ENCODE measurements at places on chromosomes 7 and 10.

- H3K36me3 ChIP-seq = no peaks in the 10 kb centered on the region
- H3K4me3 ChIP-seq = no peak overlapping the region
- no peak for DNase-seq
- no peaks in the 10 kb centered on the region for H3K4me1 ChIP-seq
- H3K27ac ChIP-seq = no peak overlapping the region
- no peaks in the 10 kb centered on the region for H3K27me3 ChIP-seq
Observed at GRCh38 chr7:31101544-31101943, 49.4 kb downstream of the ADCYAP1R1 start.

DNA sequence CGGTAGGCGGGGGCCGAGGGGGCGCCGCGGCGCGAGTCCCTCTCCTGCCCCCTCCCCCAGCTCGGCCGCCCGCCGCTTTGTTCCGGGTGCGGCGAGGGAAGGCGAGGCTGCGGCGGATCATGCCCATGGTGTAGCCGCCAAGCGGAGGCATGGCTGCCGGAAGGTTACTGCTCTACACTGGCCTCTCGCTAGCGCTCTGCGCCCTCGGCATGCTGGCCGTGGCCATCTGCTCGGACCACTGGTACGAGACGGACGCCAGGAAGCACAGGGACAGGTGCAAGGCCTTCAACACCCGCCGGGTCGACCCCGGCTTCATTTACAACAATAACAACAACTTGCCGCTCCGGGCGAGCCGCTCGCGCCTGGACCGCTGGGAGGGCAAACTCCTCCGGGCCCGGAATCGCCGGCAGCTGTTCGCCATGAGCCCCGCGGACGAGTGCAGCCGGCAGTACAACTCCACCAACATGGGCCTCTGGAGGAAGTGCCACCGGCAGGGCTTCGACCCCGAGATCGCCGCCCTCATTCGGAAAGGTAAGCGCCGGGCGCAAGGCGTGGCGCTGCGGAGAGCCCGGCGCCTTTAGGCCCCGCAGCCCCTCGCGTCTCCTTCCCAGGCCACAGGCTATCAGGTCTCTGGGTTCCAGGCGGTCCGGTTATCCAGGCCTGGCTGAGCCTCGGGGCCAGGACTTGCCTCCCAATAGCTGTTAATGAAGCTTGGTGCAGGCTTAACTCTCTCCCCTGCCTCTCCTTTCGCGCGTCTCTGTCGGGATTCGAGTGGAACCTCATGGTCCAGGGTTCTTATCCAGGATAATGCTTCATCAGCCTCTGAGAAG lies 513 bp downstream of the TMEM178B start:
- peaks cover 16% of the 10 kb centered on the region for H3K27me3 ChIP-seq
- peak overlapping the region; percentile 5 for H3K4me3 ChIP-seq
- DNase-seq = no peak
- H3K27ac ChIP-seq = no peak overlapping the region

- no peaks in the 10 kb centered on the region for H3K27me3 ChIP-seq
- H3K27ac ChIP-seq = no peak overlapping the region
- no peak overlapping the region for H3K4me3 ChIP-seq
- no peaks in the 10 kb centered on the region for H3K4me1 ChIP-seq
- peaks cover 10% of the 10 kb centered on the region for H3K36me3 ChIP-seq
- no peak for DNase-seq
Observed at GRCh38 chr10:24618401-24618800, 105.3 kb downstream of the ARHGAP21 start.

GRCh38 chr10:821322-821721 lies 110.2 kb downstream of the LARP4B start:
- H3K4me1 ChIP-seq = peaks cover 24% of the 10 kb centered on the region
- peaks cover 79% of the 10 kb centered on the region for H3K36me3 ChIP-seq
- no peak for DNase-seq
- no peak overlapping the region for H3K27ac ChIP-seq

- H3K4me1 ChIP-seq = no peaks in the 10 kb centered on the region
- H3K36me3 ChIP-seq = no peaks in the 10 kb centered on the region
- H3K27ac ChIP-seq = no peak overlapping the region
- no peaks in the 10 kb centered on the region for H3K27me3 ChIP-seq
Observed at GRCh38 chr7:15662451-15662850, 24.0 kb downstream of the MEOX2 start.

GRCh38 chr7:31066516-31067130 lies 14.5 kb downstream of the ADCYAP1R1 start:
- H3K27me3 ChIP-seq = no peaks in the 10 kb centered on the region
- no peak for DNase-seq
- H3K36me3 ChIP-seq = no peaks in the 10 kb centered on the region
- no peak overlapping the region for H3K27ac ChIP-seq
- no peaks in the 10 kb centered on the region for H3K4me1 ChIP-seq
- H3K4me3 ChIP-seq = no peak overlapping the region

DNA sequence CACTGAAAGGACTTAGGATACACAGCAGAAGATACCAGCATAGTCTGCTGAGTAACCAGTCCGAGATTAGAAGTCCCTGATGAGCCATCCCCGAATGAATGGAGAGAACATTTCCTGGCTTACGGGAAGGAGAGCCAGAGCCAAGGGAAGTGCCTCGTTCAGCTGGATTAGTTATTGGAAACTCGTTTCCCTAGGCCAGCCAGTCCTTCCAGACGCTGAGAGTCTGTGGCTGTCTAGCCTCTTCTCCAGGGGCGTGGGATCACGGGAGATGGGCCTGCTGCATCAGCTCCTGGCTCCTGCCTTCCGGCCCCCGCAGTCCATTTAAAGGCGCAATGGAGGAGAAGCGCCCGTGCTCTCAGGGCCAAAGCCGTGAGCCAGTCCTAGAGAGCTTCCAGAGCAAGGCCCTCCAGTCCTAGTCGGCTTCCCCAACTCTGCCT lies 712.8 kb downstream of the PARD3 start:
- no peaks in the 10 kb centered on the region for H3K36me3 ChIP-seq
- no peaks in the 10 kb centered on the region for H3K27me3 ChIP-seq
- no peak for DNase-seq
- no peaks in the 10 kb centered on the region for H3K4me1 ChIP-seq

DNA sequence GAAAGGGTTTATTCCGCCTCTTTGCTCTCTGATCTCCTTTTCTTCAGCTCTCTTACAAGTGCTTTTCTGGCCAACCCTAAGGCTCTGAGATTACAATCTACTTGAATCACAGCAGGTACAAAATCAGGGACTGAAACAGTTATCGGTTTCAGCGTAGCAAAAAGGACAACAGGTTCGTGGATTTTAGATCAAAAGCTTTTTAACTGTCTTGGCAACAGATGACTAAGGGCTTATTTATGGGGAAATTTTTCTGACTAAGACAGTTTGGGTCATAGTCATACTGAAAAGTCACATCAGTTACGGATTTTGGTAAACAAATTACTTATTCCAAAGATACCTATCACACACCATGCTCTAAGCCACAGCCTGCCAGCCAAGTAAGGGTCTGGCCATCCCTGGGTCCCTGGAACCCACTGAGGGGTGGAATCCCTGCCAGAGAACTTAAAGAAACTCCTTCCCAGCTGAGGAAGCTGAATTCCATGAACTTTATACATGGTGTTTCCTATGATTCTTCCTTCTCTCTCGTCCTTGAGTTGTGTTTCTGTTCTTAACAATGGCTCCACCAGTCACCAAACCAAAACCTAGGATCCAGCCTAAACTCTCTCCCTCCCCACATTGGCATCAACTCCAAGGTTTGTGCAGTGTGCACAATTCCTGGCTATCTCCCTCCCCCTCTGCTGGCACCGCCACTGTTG lies 169.3 kb downstream of the FAM107B start:
- DNase-seq = no peak
- peaks cover 30% of the 10 kb centered on the region for H3K4me1 ChIP-seq
- peak overlapping the region; percentile 85 for H3K27ac ChIP-seq
- no peaks in the 10 kb centered on the region for H3K36me3 ChIP-seq

GRCh38 chr7:130008941-130009847 lies 42.0 kb downstream of the ZC3HC1 start:
- no peaks in the 10 kb centered on the region for H3K27me3 ChIP-seq
- peak overlapping the region; percentile 74 for H3K27ac ChIP-seq
- DNase-seq = peak; percentile 86
- H3K4me1 ChIP-seq = no peaks in the 10 kb centered on the region

- H3K4me3 ChIP-seq = no peak overlapping the region
- H3K36me3 ChIP-seq = no peaks in the 10 kb centered on the region
- H3K4me1 ChIP-seq = peaks cover 35% of the 10 kb centered on the region
- no peaks in the 10 kb centered on the region for H3K27me3 ChIP-seq
Observed at GRCh38 chr7:140314573-140315480, 83.5 kb downstream of the SLC37A3 start.

DNA sequence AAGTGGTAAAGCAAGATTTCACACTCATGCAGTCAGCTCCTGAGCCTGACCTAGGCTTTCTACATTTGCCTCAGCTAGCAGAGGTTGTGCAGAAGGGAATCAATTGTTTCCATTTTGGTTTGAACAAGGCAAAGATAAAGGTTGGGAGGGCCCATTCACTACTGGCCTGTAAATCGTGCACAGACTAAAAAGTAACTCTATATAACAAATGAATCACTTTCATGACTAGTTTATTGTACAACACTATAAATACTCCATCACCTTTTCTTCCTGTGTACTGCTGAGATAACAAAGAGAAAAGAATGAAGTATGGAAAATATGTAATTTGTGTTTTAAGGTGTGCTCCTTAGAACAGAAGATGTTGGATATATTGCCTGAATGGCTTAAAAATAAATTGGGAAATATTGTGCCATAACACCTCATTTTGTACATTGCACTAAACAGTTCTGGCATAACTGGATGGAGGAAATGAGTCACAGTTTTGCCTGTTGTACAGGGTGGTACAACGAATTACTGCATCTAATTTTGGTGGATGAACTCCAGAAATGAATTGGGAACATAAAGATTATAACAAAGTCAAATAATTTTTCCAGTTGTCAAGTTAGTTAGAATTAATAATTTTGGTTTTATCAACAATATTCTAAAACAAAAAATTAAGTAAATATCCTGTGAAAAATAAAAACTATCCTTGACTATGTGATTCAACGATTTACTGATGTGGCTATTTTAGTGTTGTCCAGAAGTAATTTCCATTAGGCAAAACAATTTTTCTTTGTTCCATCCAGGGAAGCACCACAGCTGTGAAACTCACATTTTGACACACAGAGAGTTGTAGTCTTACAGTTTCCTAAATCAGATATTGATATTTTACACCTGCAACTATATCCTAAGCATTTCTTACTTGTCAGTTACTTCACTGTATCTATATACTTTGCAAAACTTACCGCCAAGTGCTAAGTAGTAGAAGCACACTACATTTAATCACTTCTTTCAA lies 18.0 kb downstream of the SEMA3C start:
- H3K36me3 ChIP-seq = no peaks in the 10 kb centered on the region
- H3K27me3 ChIP-seq = no peaks in the 10 kb centered on the region
- H3K27ac ChIP-seq = no peak overlapping the region

GRCh38 chr7:43038254-43038653 lies 74.2 kb upstream of the HECW1 start:
- no peaks in the 10 kb centered on the region for H3K27me3 ChIP-seq
- H3K36me3 ChIP-seq = no peaks in the 10 kb centered on the region
- no peaks in the 10 kb centered on the region for H3K4me1 ChIP-seq

DNA sequence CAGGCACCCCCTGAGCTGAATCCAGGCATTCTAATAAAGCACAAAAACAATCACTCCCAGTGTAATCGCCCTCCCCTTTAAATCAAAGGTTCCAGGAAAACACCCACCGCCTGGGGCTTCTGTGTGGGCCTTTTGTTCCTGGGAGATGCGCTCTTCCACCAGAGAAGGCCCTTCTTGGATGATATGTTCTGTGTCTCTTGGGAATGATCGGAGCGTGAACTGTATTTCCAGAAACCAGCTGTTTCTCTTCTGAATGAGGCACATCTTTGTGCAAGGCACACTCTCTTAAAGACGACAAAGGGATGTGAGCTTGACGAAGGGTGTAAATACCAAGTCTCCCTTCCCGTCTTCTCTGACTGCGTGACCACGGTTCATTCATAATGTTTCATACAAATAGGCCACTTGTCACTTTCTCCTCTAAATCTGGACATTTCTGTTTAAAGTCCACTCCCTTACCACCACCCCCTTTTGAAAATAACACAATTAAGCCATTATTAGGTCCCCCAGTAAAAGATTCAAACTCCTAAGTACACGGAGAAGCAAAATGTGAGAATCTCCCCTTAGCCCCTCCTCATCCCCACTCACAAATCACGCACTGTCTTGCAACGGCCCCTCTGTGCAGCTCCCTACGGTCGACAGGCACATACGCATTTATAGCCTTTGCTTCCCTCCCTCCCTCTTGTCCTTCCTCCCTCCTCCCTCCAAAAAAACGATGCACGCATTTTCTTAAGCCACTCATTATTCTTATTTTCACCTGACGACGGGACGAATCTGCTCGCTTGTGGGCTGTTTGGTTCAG lies 45.6 kb upstream of the ENO4 start:
- H3K36me3 ChIP-seq = no peaks in the 10 kb centered on the region
- no peaks in the 10 kb centered on the region for H3K4me1 ChIP-seq
- no peaks in the 10 kb centered on the region for H3K27me3 ChIP-seq
- DNase-seq = no peak
- no peak overlapping the region for H3K27ac ChIP-seq

- no peaks in the 10 kb centered on the region for H3K36me3 ChIP-seq
- H3K4me3 ChIP-seq = no peak overlapping the region
- H3K4me1 ChIP-seq = peaks cover 25% of the 10 kb centered on the region
- peak; percentile 95 for DNase-seq
- peak overlapping the region; percentile 69 for H3K27ac ChIP-seq
Observed at GRCh38 chr10:12720217-12720981, 281.1 kb downstream of the CCDC3 start.

DNA sequence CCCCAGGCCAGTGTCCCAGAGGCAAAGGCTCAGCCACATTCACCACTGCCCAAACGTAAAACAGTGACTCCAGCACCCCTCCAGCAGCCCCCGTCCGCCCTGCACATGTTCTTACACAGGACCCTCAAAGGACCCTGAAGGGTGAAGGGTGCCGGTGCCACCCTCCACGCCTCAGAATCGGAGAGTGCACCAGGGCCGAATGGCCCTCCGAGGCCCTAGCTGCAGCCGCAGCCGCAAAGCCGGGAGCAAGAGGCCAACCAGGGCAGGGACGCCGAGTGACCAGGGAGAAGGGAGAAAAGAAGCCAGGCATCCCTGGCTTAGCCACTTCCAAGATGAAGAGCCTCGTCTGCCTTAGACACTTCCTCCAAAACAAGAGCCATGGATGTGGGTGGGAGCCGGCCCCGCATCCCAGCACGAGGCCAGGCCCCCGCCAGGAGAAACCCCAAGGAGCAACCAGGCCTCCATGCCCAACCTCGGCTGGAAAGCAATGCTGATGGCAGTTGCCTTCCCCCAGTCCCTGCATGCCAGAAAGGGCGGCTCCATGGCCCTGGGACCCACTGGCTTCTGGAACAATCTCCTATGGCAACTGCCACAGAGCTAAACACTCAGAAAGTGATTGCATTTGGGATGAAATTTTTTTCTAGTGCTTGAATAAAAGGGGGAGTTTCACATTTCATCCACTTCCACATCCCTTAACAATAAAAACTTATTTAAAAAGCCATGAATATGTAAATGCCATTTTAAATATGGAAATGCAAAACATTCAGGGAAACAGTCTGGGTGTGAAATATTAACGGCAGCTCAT lies 92.3 kb downstream of the MAD1L1 start:
- no peaks in the 10 kb centered on the region for H3K27me3 ChIP-seq
- H3K27ac ChIP-seq = no peak overlapping the region
- H3K4me3 ChIP-seq = no peak overlapping the region
- DNase-seq = peak; percentile 58
- no peaks in the 10 kb centered on the region for H3K4me1 ChIP-seq
